CD4-positive, alpha-beta memory T cell (primary cell): ENCODE measurements at places on chromosomes 16 and 17. TPM values are rescaled to one million over a fixed set of nuclear protein-coding genes. Genes with fewer than 3 reads are reported as not detected.

GRCh38 chr17:44548376-44549230, 8.7 kb upstream of the FZD2 start:
- no peak for DNase-seq

- no peak for DNase-seq
These were observed 11.8 kb upstream of the PHF12 start for GRCh38 chr17:28963055-28963611.

DNA sequence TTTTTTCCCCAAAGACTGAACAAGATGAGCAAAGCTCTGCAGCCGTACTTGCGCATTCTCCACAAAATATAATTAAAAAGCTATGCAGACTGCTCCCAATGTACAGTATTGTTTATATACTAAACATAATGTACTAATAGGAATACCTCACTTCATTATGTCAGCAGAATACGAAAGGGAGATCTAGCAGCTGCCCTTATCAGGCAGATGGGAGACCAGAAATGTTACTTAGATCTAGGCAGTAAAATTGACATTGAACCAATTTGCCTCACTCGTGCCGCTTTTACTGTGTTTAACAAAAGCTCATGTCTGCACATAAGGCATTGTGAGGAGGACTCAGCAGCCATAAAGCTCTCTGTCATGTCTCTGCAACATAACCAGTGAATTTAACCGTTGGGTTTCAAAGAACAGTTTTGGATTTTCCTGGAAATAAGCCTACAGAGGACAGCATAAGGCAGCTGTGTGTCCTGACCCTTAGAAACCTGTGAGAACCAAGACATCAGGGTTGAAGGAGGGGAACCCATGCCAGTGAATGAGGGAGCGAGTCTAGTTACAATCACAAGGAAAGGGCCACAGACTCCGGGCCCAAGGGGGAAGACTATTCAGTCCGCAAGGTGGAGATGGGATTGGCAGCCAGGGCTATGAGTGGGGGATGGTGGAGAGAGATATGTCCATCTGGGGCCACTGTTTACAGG, 71.4 kb downstream of the GNAO1 start:
- DNase-seq, result no peak

DNA sequence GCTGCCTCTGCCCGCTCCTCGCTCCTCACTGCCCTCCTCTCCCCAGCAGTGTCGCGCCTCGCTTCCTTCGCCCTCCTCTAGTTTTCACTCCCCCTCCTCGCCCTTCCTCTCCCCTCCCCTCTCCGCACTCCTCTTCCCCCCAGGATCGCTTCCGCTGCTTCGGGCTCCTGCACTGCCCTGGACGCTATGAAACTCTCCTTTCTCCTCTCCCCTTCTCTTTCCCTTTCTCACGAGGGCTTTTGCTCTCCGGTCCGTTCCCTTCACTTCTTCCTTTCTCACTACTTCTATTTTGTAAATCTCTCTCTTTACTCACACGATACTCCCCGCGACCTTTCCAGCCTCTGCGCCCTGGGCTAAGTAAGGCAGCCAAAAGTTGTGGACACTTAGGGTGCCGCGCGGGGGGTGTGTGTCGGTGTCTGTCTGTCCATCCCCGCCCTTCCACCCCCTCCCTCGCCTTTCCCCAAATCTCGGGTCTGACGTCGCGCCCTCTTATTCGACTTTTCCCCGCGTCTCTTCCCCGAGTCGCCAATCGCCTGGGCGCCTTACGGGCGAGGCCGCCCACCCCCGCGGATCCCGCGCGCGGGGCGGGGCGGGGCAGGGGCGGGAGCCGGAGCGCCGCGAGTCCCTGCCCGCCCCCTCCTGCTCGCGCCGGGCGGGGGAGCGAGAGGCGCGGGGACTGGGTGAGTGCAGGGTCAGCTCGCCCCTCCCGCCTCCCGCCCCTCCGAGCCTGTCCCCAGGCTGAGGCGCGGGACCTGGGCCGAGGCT, at the start of gene IRX3:
Gene IRX3 (minus strand): TSS at position 422 of the 765 bp plus-strand sequence. CDS start 737 bp downstream, outside the sequence.
- no peak for DNase-seq

GRCh38 chr17:11240041-11240840, 772 bp upstream of the SHISA6 start:
- DNase-seq, result no peak

PRSS33 gene
- not detected for total RNA-seq

CLEC19A gene
- not detected for total RNA-seq

DNA sequence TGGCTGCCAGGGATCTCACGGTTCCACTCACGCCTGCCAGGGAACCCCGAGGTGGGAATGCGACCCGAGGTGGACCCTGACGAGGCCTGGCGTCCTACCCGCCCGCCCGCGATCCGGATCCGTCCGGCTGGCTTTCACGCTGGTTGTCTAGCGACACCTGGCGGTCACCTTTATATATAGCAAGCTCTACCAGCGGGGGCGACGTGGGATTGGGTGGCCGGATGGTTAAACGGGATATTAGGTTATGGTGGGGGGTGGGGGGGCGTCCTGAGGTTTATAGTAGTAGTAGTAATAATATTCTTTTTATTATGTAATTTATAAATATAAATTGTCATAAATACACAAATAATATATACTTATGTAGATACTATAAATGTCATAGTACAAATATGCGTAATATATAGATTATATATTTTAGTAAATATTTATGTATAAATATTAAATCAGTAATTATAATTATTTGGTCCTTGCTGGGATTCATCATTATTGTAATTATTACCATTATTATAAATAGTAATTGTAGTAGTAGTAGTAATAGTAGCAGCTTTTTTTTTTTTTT, 136.9 kb downstream of the KCNJ12 start:
- DNase-seq, result peak; percentile 70

STAC2 gene
- total RNA-seq, result not detected

GRCh38 chr16:85857406-85857805, 41.6 kb upstream of the IRF8 start:
- DNase-seq, result no peak

- no peak for DNase-seq
These were observed 402.9 kb downstream of the XYLT1 start for GRCh38 chr16:17067882-17068281.

- DNase-seq, result no peak
These were observed 21.2 kb downstream of the CRISPLD2 start for GRCh38 chr16:84840687-84841627.

DNA sequence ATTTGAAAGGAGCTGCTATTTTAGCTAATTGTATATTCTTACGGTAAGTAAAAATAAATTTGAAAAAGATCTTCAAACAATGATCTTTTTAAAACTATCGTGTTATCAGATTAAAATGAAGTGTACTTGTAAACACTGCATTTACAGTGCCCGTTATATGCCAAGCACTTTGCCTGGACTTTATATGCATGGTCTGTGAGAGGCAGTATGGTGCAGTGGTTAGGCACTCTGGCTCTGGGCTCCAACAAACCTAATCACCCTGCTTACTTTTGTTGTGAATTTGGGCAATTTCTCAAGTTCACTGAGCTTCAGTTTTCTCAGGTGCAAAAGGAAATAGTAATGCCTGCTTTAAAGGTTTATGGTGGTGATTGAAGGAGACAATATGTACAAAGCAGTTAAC, 1.4 kb downstream of the PMP22 start:
- DNase-seq, result no peak

APOH gene
- not detected for total RNA-seq

GRCh38 chr17:43020789-43021740, 1.1 kb downstream of the VAT1 start:
- peak; percentile 32 for DNase-seq

- peak; percentile 89 for DNase-seq
These were observed 1.1 kb upstream of the NXN start for GRCh38 chr17:980406-981291.

- DNase-seq, result peak; percentile 66
These were observed 5.8 kb upstream of the RARA start for GRCh38 chr17:40303009-40303657.

GRCh38 chr16:54034684-54035083, 251.9 kb downstream of the IRX3 start:
- DNase-seq, result no peak

- DNase-seq, result no peak
These were observed 19.6 kb upstream of the QRICH2 start for GRCh38 chr17:76327696-76328095.

DNA sequence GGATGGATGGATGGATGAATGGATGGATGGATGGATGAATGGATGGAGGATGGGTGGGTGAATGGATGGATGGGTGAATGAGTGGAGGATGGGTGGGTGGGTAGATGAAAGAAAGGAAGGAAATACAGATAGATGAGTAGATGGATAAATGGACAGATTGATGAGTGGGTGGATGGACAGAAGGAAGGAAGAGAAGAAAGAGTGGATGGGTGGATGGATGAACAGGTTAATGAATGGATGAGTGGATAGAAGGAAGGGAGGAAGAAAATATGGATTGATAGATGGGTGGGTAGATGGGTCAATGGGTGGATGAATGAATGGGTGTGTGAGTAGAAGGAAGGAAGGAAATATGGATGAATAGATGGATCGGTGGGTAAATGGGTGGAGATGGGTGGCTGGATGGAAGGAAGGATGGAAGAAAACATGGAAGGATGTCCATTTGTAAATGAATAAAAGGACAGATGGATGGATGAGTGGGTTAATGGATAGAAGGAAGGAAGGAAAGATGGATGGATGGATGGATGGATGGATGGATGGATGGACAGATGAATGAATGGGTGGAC, 97.3 kb upstream of the TNRC6C start:
- no peak for DNase-seq

CTF1 gene
- 0.26 TPM for total RNA-seq

DNA sequence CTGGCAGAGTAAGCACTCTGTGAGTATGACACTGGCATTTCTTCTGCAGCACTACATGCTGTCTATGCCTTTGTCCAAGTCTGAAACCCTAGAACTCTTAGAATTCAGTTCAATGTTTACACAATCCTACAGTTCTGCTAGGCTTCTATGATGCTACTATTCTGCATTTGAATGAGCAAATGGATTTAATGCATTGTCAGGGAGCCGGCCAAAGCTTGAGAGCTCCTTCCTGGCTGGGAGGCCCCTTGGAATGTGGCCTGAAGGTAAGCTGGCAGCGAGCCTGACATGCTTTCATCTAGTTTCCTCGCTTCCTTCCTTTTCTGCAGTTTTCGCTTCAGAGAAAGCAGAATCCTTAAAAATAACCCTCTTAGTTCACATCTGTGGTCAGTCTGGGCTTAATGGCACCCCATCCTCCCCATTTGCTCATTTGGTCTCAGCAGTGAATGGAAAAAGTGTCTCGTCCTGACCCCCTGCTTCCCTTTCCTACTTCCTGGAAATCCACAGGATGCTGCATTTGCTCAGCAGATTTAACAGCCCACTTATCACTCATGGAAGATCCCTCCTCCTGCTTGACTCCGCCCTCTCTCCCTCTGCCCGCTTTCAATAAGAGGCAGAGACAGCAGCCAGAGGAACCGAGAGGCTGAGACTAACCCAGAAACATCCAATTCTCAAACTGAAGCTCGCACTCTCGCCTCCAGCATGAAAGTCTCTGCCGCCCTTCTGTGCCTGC, at the start of gene CCL2:
Gene CCL2 (plus strand): TSS at position 635 of the 730 bp plus-strand sequence. CDS start 65 bp downstream, at position 700.
- DNase-seq, result no peak

GRCh38 chr16:53937161-53937880, 233.4 kb downstream of the FTO start:
- no peak for DNase-seq

DNA sequence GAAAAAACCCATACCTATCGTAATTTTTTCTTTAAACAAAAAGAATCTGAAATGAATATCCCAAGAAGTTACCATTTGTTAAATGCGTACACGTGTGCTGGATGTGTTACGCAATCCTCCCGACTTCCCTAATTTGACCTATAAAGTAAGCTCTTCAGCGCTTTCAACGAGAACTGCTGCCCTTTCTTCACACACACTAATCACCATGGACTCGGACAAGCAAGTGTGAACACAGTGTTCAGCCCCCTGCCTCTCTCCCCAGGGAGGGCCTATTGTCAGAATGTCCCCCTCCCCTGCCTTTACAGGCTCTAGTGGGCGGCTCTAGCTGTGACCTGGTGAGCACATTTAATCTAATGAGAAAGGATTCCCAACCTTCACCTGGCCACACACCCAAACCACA, 216.1 kb downstream of the CEP112 start:
- no peak for DNase-seq

DNA sequence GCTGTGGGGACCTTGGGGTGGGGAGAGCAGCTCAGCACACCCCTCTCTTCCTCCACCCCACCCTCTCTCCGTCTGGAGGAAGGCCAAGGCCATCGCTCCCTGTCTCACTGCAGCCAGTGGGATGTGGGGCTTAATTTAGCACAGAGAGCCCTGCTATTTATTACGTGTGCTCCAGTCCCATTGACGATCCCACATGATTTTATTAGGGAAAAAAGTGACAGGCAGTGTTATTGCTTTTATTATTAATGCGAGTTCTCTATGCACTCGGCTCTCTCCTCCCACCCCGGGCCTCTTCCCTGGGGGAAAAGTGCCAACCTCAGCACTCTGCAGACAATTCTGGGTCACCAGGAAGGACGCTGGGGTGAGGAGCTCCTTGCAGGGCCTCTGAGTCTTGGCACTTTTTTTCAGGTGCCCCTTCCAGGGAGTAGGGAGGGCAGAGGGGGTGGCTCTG, 57.3 kb downstream of the MGAT5B start:
- DNase-seq, result no peak

NOD2 gene
- 10.9 TPM for total RNA-seq

- no peak for DNase-seq
These were observed 19.5 kb downstream of the USP7 start for GRCh38 chr16:8943966-8944759.

- no peak for DNase-seq
These were observed 33.9 kb downstream of the PLD6 start for GRCh38 chr17:17172001-17172939.

ARMC5 gene
- total RNA-seq, result 6.5 TPM

- DNase-seq, result no peak
These were observed 32.8 kb downstream of the FBXO31 start for GRCh38 chr16:87350681-87351319.

PSMD12 gene
- total RNA-seq, result 46.9 TPM

- peak; percentile 50 for DNase-seq
These were observed 12.5 kb upstream of the RHBDL3 start for GRCh38 chr17:32253117-32253611.

ACSM5 gene
- not detected for total RNA-seq

DNA sequence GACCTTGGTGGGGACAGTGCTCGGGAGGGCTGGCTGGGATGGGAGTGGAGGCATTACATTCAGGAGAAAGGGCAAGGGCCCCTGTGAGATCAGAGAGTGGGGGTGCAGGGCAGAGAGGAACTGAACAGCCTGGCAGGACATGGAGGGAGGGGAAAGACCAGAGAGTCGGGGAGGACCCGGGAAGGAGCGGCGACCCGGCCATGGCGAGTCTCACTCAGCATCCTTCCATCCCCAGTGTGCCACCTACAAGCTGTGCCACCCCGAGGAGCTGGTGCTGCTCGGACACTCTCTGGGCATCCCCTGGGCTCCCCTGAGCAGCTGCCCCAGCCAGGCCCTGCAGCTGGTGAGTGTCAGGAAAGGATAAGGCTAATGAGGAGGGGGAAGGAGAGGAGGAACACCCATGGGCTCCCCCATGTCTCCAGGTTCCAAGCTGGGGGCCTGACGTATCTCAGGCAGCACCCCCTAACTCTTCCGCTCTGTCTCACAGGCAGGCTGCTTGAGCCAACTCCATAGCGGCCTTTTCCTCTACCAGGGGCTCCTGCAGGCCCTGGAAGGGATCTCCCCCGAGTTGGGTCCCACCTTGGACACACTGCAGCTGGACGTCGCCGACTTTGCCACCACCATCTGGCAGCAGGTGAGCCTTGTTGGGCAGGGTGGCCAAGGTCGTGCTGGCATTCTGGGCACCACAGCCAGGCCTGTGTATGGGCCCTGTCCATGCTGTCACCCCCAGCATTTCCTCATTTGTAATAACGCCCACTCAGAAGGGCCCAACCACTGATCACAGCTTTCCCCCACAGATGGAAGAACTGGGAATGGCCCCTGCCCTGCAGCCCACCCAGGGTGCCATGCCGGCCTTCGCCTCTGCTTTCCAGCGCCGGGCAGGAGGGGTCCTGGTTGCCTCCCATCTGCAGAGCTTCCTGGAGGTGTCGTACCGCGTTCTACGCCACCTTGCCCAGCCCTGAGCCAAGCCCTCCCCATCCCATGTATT, 1.1 kb downstream of the CSF3 start:
- no peak for DNase-seq

CRYM gene
- not detected for total RNA-seq
